Skeletal muscle cell (primary cell): ENCODE measurements at places on chromosomes 2 and 18.

DNA sequence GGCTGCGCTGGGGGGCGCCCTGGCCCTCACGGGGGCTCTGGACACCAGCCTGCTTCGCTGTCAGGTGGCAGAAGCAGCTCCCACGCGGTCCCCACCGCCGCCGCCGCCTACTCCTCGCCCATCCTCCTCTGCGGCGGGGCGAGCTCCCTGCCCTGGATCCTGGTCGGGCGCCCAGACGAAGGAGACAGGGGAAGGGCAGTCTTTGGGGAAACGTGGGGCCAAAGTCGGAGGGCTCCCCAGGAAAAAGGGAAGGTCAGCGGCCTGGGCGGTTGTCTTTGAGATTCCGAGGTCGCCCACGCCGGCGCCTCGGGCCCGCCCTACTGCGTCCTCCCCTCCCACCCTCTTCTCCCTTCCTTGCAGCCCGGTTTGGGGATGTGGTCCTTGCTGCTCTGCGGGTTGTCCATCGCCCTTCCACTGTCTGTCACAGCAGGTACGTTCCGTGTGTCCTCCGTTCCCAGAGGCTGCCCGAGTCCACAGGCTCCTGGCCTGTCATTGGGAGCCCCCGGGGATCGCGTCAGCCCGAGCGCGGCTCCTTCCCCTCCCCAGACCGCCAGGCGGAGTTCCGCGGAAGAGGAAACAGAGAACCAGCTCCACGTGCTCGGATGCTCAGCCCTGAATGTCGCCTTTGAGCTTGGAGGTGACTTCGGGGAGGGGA lies 800 bp downstream of the IL1RL2 start:
- DNase-seq, result no peak

GRCh38 chr2:22930781-22931180 lies 454.2 kb upstream of the KLHL29 start:
- no peak for DNase-seq

DNA sequence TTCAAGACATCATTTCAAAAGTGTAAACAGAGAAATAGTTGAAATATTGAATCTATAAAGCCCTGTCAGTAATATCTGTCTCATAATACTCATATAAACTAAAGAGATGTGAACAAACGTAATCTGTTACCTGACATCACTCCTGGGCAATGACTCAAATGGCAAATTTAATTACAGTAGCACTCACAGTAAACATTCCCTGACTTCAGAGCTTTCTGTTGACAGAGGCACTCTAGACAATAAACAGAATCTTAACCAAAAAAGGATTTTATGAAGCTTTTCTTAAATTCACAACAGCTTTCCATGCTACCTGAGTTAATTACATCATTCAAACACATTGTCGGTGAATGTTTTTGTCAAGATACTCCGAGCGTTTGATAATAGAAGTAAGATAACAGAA lies 128.1 kb upstream of the PDE1A start:
- DNase-seq, result no peak

- no peak for DNase-seq
Observed at GRCh38 chr18:34972765-34973414, 68.3 kb upstream of the MAPRE2 start.

- no peak for DNase-seq
Observed at GRCh38 chr2:12071318-12071717, 324.9 kb downstream of the LPIN1 start.

DNA sequence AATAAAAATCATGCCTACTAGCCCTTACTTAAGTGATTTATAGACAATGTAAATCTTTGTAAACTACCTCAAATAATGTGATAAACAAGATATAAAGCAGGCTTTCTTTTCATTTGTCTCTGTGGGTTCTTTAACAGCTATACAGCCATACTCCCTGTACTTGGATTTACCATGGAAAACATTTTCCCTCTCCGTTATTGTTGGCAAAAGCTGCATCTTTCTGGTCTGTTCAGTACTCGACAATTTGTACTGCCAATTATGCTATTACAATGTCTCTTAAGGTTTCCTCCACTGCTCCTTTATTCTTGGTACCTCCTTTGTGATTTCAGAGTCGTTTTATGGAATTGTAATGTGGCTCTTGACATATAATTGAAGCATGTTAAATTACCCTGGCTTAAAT lies 426.3 kb upstream of the PKDCC start:
- no peak for DNase-seq

- no peak for DNase-seq
Observed at GRCh38 chr18:42922363-42922762, 193.1 kb downstream of the RIT2 start.

DNA sequence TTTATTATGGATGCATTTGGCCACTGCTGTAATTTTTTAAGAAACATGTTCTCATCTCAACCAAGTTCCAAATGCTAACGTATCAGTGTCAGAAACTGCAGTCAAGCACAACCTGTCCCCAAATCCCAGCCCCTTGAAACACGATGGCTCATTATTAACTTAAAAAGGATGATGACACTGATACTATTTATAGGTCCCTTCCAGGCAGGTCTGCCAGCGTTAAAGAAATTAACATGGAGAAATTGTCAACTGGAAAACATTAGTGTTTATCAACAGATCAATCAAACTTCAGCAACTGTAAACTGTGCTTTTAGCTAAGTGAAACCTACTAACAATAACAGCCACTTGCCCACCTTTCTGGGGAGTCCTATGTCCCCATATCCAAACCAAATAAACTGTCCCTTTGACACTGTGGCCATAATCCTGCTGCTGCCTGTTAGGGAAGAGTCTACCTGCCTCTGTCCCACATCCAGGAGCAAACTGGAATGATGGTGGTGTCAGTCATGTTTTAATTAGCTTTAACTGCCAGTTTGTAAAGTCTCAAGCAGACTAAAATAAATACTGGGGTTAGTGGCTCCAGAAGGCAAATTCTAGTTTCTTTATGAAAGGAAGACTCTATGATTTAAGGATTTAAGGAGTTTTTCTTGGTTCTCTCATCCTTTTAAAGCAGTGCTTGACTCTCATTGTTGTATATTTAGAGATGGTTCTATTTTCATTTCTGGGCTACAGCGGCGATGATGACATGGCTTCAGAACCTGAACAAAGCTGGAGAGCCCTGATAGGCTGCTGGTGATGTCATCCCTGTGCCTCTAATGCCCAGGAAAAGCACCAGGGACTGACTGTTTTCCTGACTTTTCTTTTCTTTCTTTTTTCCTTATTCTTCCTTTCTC lies 583.6 kb upstream of the PIK3C3 start:
- DNase-seq, result no peak

DNA sequence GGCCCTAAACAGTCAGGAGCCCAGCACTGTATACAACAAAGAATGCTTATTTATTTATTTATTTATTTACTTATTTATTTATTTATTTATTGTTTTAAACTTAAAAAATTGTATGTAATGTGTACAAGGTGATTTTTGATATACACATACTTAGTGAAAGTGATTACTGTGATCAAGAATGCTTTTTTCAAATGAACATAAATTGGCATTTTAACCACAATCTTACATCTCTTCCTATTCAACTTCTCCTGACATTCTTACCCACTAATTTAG lies 776.6 kb downstream of the TSN start:
- no peak for DNase-seq

DNA sequence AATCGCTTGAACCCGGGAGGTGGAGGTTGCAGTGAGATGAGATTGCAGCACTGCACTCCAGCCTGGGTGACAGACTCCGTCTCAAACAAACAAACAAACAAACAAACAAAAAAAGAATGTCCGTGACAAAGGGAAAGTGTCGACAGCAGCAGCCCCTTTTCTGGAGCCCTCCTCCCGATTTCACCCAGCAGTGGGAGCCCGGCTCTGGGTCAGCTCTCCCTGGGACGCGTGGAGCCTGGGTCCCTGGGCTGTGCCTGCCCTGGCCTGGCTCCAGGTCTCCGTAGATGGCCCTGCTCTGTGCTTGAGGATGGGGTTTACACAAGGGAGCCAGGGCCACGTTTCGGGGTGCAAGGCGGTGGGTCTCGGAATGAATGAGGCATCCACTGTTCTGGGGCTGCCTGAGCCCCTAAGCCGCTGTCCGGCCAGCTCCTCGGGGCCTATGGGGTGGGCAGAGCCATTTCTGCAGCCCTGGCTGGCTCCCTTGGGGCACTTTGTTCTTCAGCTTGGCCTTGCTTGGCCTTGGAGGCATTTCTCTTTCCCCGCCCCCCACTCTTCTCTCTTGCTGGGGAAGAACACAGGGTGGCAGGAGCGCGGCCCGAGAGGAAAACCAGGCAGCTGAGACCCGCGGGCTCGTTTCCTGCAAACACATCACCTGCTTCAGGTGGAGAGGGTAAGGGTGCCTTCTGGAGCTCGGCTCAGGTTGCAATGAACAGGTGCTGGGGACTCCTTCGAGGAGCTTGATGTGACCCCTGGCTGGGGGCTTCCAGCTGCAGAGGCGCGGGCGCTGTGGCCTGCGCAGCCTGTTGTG lies 29.1 kb downstream of the RTP5 start:
- DNase-seq, result no peak

DNA sequence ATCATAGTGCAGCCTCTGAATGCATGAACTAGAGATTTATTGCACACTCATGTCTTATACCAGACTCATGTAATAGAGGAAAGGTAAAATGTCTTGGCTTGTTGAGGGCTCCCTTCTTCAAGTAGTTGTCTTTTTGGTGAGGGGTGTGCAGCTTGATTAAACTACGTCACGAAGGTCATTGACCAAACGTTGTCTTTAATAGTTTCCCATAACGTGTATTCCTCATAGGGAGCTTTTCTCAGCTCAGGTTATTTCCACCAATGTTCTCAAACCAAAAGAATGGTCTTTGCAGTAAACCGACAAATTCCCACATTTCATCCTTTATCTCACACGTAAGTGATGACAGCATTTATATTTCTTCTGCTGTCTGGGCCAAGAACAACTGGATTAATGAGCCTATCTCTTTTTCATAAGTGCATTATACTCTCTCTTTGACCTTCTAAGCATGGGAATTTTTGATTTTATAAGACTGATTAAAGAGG lies 547.7 kb upstream of the ZEB2 start:
- DNase-seq, result no peak
